ENCODE measurements at places on chromosomes 6 and 20.
A peak's percentile ranks its signal among the peaks of the same experiment; 100 is the strongest.

- DNase-seq = no peak
Measured at GRCh38 chr20:59937150-59937549, 3.0 kb downstream of the PPP1R3D start.

DNA sequence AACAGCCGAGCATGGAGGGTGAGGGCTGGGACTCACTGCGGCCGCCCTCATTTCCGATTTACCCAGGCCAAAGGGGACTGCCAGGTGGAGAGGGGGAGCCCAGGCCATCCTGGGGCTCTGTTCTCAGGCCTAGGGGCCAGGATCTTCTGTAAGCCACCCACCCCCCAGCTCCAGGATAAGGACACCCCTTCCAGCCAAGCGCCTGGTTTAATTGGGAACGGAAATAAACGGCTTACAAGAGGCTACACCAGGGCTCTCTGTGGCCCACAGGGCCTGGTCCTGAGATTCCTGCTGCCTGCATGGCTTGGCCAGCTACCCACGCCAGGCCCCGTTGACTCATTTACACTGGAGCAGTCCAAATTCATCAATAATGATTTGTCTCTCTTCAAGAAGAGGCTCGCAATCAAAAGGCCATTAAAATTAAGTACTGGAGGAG, 68.1 kb upstream of the TOP1 start:
- no peak for DNase-seq

- DNase-seq = no peak
Measured at GRCh38 chr20:35991142-35991771, 22.9 kb downstream of the CNBD2 start.

DNA sequence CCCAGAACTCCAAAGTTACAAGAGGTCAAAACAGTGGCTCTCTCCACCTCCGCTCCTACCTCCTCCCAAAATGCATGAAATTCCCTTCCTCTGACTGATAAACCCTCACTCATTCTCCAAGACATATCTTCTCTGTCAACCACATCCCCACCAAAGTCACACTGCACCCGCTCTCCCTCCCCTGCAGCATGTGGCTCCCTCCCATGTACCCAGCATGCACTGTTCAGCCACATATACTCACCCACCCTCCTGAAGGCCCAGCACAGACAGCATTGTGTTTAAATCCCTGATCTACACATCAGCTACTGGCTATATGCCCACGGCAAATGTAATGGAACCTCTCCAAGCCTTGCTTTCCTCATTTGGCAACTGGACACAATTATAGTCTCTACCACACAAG, 5.5 kb upstream of the POU5F1 start:
- no peak for DNase-seq

DNA sequence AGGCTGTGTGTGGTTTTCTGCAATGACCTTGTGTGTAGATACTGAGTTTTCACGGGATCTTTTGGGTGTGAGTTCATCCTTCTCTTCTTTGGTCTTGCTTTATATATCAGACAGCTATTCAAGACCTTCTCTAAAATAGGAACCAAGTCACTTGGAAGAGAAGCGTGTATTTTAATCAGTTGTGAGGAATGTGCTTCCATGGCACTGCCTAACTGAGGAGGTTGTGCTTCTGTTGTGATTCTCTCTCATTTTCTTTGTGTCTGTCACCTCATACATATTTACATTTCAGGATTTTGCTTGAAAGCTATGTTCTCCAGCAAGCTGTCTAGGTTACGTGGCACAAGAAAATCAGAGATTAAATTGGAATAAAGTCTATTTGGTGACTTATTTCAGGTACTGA, 428.7 kb downstream of the QKI start:
- DNase-seq = no peak

DNA sequence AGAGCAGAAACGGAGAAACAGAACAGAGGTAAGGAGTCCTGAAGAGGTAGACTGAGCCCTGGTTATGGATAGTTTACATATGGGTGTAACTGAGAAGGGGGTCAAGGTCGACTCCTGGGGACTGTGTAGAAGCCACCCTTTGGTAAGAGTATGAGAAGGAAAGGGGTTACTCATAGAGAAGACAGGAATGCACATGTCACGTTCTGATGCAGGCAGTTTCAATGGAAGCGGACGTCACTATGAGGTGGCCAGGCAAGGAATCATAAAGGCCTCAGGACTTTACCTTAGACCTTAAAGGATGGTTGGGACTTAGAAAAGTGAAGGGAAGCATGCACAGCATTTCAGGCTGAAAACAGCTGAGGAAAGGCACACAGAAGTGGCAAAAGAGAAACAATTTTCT, 25.1 kb downstream of the RGS17 start:
- DNase-seq = no peak

GRCh38 chr6:116139917-116140316, 14.0 kb upstream of the COL10A1 start:
- no peak for DNase-seq

DNA sequence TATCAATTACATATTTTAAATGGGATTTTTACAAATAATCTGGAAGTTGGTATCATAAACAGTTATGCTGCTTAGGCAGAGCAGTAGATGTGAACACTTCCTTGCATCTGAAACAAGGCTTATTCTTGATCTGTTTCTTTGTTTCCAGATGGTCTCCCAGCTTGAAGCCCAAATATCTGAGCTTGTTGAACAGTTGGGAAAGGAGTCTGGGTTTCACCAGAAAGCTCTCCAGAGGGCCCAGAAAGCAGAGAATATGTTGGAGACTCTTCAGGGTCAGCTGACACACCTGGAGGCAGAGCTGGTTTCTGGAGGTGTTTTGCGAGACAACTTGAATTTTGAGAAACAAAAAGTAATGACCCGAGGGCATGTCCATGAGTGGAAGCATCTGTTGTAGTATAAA, 91.9 kb downstream of the CCDC170 start:
- DNase-seq = no peak

GRCh38 chr6:72272958-72273357, 348.9 kb upstream of the KCNQ5 start:
- DNase-seq = no peak

DNA sequence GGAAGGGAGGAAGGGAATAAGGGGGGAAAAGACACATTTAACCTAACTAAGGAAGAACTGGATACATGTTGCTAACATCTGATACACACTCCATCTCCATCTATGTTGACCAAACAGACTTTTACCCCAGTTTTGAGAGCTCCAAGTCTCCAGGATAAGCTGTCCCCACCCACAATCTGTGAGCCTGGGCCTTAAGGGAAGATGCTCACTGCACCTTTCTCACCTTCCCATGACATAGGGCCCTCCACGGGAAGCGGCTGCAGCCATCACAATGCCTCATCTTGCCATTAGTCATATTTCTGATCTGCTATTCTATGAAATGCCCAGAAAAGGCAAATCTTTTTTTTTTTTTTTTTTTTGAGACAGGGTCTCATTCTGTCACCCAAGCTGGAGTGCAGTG, 126.6 kb upstream of the SALL4 start:
- DNase-seq = no peak

- DNase-seq = no peak
Measured at GRCh38 chr20:47231382-47232039, 125.0 kb downstream of the ZMYND8 start.

DNA sequence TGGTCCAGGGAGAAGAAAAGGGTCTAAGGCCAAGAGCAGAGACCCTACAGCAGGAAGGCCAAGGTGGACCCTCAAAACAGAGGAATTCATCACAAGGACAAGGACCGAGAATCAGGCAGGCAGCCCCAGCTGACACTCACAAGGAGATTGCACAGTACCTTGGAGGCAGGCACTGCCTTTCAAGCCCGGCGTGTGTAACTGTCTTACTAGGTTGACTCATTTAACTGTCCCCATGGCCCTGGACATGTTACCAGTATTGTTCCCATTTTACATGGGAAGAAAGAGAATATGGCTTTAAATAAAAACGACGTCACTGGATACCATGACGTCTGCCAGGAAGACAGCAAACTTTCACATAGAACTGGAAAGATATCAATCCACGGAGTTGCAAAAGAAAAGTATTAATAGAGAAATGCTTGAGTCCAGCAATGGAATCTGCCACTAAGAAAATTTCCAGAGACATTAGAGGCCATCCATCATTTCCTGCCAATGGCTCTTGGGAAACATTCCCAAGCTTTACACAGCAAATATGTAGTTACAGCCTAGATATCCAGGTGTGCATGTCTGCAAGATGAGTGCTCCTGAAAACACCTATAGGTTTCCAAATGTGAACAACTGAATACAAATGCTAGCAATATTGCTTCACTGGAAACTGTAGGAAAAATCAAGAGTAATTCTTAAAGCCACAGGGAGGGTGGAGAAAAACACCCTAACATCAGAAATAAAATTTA, 111.5 kb upstream of the RPS6KA2 start:
- DNase-seq = no peak

DNA sequence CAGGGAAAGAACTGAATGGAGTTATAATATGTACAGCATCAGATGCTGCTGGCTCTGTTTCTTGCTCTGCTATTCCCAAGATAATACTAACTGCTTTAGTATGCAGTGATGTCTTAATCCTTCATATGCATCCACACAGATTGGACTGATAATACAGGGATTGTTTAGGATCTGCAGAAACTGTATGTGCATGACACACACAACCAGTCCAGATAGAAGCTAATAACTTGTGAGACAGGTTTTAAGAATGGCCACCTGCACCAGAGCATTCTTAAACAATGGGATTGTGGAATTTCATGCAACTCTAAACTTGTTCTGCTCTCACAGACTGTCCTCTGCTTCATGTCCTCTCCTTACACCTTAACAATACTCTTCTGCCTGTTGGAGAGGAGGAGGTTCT, 90.9 kb downstream of the SPTLC3 start:
- no peak for DNase-seq

GRCh38 chr20:38412877-38413577, 22.1 kb downstream of the SNHG17 start:
- no peak for DNase-seq

GRCh38 chr20:62321521-62321948, 18.7 kb downstream of the ADRM1 start:
- DNase-seq = peak; percentile 60

- DNase-seq = no peak
Measured at GRCh38 chr6:88262332-88262731, 96.2 kb upstream of the CNR1 start.

- DNase-seq = no peak
Measured at GRCh38 chr20:1371202-1371782, 21.6 kb downstream of the FKBP1A start.
